ENCODE measurements at places on chromosomes 6 and 20. TPM values are rescaled to one million over a fixed set of nuclear protein-coding genes. Genes with fewer than 3 reads are reported as not detected.

Gene UCKL1
- total RNA-seq, result 48.4 TPM

Gene CLIC5
- 6.4 TPM for total RNA-seq

DNA sequence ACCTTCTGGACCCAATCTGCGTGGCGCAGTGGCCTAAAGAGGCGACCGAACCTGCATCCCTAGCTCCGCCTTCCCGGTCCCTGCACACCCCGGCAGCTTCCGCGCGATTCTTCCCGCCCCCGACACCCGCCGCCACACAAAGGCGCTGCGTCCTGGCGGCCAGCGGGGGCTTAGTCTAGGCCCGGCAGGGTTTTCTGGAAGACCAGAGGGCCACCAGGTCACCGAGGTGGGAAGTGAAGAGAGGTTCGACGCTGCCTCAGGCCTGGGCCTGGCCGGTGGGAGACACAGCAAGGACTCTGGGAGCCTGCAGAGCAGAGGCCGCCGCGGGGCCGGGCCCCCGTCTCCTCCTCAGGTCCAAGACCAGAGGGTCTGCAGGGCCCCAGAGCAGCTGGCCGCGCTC lies 154.9 kb downstream of the OR2B2 start:
- DNase-seq, result peak; percentile 71

GRCh38 chr6:286681-287488 lies 5.4 kb upstream of the DUSP22 start:
- DNase-seq, result no peak

- DNase-seq, result no peak
These were observed 7.5 kb downstream of the BCAS1 start for GRCh38 chr20:54062812-54063280.

GRCh38 chr6:169839029-169839481 lies 87.6 kb downstream of the ERMARD start:
- DNase-seq, result no peak

DNA sequence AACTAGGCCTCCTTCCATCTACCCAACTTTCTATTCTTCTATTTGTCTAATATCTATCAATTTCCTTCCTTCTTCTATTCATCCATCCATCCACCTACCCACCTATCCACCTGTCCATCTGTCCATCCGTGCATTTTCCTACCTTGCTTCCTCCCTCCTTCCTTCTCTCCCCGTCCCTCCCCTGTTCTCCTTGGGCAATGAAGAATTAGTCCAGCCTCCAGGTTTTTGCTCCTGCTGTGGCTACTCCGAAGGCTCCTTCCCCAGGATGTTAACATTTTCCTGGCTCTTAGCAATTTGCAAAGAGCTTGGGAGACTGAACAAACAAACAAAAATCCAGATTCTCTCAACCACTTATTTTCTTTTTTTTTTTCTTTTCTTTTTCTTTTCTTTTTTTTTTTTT lies 81.6 kb downstream of the KCNB1 start:
- no peak for DNase-seq

DNA sequence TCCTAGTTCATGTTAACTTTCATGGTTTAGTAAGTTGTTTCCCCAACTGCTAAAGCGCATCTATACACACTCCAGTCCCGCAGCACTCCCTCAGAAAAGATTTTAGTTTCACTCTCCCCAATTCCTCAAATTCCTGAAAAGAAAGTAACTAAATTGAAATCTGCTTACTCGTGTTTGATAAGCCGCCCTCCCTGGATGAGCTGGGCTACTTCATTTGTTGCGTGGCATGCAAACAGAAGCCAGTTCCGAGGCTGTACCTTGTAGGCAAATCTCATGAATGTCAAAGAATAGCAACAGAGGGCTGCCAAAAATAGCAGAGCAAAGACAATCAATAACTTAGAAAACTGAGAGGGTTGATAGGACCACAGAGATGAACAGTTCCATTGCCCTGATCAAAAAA lies 16.9 kb downstream of the MPC1 start:
- no peak for DNase-seq

Gene PTCHD4
- not detected for total RNA-seq

Gene FAM217A
- not detected for total RNA-seq

DNA sequence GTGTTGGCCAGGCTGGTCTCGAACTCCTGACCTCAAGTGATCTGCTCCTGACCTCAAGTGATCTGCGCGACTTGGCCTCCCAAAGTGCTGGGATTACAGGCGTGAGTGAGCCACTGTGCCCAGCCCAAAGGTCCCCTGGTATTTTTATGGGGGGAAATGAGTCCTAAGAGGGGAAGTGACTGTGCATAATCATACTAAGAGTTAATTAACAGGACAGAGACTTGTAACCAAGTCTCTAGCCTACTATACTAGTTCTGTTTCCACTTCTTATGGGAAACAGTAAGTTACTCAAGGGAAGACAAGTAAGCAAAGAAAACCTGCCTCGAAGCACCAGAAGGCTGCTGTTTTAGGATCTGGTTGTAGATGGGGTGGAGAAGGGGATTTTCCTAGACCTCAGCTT lies 27.9 kb downstream of the TCF15 start:
- no peak for DNase-seq

DNA sequence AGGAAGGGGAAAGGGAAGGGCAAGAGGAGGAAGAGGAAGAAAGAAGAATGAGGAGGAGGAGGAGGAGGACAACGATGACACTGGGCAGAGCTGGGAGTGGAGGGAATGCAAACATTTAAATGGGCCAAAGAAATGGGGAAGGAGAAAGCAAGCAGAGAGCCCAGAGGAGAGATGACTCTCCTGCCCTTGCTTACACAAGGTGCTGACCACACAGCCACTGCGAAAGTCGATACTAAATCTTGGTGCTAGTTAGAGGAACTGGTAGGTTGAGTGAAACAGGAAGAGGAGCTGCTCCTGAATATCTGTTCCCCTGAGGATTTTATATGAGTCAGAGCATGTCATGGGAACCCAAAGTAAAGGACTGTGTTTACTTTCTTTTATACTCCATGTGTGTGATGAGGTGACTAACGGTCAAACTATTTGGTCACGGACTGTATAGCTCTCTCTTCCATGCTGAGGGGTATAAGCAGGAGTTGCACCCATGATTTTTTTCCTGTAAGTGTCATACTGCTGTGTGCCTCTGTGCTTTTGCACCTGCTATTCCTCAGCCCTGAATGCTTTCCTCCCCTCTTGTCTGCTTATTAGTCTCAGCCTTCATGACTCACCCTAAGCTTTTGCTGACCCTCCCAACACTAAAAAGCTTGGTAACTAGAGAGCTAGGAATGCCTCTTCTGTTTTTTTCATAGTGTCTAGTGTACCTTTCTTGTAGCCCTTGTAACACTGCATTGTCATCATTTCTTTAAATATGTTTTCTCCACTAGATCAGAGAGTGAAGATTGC lies 9.5 kb upstream of the PAQR8 start:
- DNase-seq, result no peak

DNA sequence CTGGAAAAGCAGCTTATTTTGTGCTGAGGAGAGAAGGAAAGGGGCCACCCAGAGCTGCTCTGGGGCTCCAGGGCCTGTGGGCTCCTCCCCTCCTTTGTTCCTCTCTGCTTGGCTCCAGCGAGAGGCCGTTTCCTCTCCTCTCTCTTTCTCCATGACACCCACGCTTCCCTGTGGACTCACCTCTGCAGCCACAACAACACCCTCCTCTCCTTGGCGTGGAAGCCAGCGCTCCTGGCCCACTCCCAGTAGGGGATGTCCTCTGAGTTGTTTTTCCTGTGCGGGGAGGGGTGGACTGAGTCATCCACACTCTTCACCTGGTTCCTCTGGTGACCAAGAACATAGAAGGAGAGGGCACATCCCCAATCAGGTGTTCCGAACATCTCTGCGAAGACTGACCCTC lies 4.9 kb upstream of the CDSN start:
- DNase-seq, result no peak

Gene DNMT3B
- 6.6 TPM for total RNA-seq

Gene GJA10
- not detected for total RNA-seq

GRCh38 chr6:88290411-88290810 lies 124.3 kb upstream of the CNR1 start:
- no peak for DNase-seq

Gene IL17A
- not detected for total RNA-seq

GRCh38 chr6:139325125-139325524 lies 33.3 kb upstream of the TXLNB start:
- no peak for DNase-seq
